ENCODE measurements at places on chromosomes 11 and 22.

GRCh38 chr11:103367650-103368049 lies 258.4 kb downstream of the DYNC2H1 start:
- DNase-seq, result no peak

DNA sequence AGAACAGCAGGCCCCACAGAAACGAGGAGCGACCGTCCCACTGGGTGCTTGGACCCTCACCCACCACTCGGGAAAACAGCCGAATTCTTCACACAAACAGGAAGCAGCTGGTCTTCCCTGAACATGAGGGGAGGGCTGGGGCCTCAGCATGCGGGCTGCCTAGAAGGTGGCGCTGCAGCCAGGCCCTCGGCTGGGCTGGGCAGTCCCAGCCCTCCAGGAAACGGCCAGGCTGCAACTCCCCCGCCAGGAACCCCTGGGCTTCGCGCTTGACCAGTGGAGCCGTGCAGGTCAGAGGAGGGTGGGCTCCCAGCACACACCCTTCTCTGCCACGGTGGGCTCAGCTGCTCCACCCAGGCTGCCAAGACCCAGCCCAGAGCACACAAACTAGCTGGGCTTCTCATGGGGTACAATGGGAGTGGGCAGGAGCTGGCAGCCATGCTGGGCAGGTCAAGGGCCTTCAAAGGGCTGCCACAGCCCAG lies 29.6 kb downstream of the IGF2 start:
- DNase-seq, result no peak

- no peak for DNase-seq
Observed at GRCh38 chr11:82305123-82305522, 428.5 kb downstream of the FAM181B start.

DNA sequence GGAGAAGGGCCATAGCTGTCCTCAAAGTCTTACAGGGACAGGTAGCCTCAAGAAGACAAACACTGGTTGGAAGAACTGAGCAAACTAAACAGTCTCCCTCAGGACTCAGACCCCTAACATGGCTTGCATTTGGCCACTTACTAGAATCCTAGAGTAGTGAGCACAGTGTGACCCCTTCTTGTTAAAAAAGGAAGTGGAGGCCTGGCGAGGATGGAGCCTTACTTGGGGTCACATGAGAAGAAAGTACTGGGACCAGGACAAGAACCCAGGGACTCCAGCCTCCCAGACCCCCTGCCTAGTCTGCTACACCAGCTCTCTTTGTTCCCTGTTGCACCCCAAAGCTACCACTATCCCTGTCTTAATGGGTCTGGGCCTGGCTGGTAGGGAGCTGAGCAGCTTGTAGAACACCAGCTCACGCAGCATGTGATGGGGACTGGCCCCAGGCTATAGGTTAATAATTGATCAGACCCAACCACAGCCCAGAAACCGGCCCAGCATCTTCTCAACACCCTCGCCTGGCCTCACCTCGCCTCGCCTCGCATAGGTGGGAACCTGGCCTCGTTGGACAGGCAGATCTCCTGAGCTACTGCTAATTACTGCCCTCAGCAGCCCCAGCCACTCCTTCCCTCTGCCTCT lies 17.6 kb downstream of the DGAT2 start:
- no peak for DNase-seq

- no peak for DNase-seq
Observed at GRCh38 chr11:46293641-46294103, 16.2 kb downstream of the CREB3L1 start.

- no peak for DNase-seq
Observed at GRCh38 chr11:103680826-103681225, 355.6 kb upstream of the DDI1 start.

Measured in C1 segment of cervical spinal cord (tissue), 14 donors.